Right renal pelvis (tissue), 4 donors: ENCODE measurements at places on chromosomes 11 and 22. TPM values are rescaled to one million over a fixed set of nuclear protein-coding genes. Genes with fewer than 3 reads are reported as not detected.

DNA sequence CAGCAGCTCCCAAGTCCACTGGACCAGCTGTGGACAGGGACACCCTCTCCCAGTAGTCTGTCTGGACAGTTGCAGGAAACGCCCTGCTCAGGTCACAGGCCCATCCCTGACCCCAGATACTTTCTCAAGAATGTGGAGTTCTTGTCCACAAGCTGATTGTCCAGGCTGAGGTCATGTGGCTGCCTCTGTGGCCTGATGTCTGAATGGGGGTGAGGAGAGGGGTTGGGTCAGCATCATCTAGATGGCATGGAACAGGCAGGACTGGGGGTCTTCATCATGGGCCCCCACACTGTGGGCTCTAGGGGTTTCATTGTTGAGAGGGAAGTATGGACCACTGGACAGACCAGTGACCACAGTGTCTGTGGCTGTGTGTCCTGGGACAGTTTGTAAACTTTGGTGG lies 1015.0 kb downstream of the TBC1D22A start:
- DNase-seq = no peak

DNA sequence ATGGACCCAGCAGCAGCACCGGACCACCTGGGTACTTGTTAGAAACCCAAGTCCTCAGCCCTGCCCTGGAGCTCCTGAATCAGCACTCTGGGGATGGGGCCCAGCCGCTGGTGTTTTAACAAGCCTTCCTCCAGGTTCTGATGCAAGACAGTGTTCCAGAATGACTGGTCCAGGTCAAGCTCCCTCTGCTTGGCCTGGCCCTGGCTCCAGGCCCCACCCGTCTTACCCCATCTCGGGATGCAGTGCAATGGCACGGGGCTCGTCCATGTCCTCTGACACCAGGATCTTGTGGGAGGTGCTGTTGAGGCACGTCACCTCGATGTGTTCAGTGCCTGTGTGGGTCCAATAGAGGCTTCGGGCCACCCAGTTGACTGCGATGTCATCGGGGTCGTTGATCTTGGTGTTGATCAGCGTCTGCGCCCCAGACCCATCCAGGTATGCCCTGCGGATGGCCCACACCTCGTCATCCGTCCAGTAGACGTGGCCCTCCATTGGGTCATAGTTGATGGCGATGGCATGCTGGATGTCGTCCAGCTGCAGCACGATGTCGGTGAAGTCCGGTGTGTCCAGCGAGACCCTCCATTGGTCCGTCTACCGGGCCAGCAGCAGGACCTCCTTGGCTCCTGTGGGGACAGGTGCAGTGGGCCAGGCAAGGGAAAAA lies 140.3 kb downstream of the CRYBB2 start:
- no peak for DNase-seq

Gene ASPHD2
- polyA plus RNA-seq = 3.6 TPM

Gene C11orf16
- 0.86 TPM for polyA plus RNA-seq

Gene OR51B4
- 0.24 TPM for polyA plus RNA-seq

GRCh38 chr22:19523240-19524169 lies 705 bp downstream of the CLDN5 start:
- no peak for DNase-seq

DNA sequence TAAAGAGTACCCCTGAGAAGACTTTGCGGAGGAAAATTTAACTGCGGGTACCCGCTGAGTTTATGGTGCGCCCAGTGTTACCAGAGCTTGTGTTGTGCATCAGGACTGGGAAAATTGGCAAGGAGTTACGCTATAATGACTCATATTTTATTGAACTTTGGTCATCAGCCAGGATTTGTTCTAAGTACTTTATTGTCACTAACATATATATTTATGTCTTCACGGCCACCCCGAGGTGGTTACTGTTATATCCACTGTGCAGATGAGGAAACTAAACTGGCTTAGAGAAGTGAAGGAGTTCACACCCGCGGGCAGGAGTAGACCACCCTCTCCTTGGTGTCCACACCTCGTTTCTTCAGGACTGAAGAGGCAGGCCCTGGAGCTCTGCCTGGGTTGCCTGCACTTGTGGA lies 667 bp downstream of the ACCS start:
- peak; percentile 8 for DNase-seq

Gene INPP5J
- 4.6 TPM for polyA plus RNA-seq

- no peak for DNase-seq
These were observed 26.3 kb upstream of the HMGXB4 start for GRCh38 chr22:35230839-35231584.

- no peak for DNase-seq
These were observed 1.2 kb downstream of the SVIP start for GRCh38 chr11:22828373-22828772.

GRCh38 chr11:103547024-103547423 lies 437.8 kb downstream of the DYNC2H1 start:
- no peak for DNase-seq

GRCh38 chr22:49349841-49350381 lies 477.8 kb downstream of the BRD1 start:
- no peak for DNase-seq

DNA sequence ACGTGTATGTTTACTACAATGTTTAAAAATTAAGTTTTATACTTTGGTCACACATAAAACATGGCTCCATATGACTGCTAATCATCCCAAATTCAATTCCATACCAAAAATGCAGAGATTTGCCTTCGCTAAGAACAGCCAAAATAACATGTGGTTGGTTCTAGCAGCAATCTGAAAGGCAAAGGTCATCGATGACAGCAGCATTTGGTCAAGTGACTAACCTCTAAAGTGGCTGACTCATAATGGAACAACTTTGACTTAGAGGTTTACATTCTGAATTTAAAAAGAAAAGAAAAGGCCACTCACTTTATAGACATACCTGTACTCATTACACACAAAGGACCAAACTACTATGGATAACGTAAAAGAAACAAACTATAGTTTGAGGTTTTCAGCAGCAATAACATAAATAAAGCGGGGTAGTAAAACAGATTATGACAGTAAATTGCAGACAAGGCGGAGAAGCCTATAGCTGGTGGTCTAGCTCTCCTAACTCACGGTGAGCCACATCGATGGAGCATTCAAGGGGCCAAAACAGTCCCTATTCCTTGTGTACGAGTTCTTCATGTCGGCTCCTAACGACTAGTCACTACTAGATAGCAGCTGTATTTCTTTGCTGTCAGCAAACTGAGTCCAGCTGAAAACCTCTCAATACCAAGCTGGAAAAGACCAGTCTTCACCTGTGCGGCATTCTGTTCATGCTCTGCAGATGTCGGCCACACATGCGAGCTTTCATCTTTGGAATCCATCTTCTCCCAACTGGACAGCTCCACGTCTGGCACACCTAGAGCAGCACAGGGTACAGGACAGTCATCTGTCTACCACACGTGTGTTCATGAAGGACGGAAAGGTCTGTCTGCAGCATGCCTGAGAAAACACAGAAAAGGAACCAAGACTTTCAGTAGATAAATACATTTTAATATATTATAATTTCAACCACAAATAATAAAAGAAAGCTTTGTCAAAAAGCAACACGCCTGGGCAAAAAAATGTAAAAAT lies 42.1 kb downstream of the PRDM10 start:
- DNase-seq = no peak

Gene SLC35E4
- polyA plus RNA-seq = 2.3 TPM

- no peak for DNase-seq
These were observed 12.2 kb downstream of the PARVG start for GRCh38 chr22:44192816-44193534.

- no peak for DNase-seq
These were observed 874 bp downstream of the APOL1 start for GRCh38 chr22:36253523-36254490.

GRCh38 chr22:25146307-25146706 lies 53.4 kb upstream of the CRYBB3 start:
- DNase-seq = no peak

DNA sequence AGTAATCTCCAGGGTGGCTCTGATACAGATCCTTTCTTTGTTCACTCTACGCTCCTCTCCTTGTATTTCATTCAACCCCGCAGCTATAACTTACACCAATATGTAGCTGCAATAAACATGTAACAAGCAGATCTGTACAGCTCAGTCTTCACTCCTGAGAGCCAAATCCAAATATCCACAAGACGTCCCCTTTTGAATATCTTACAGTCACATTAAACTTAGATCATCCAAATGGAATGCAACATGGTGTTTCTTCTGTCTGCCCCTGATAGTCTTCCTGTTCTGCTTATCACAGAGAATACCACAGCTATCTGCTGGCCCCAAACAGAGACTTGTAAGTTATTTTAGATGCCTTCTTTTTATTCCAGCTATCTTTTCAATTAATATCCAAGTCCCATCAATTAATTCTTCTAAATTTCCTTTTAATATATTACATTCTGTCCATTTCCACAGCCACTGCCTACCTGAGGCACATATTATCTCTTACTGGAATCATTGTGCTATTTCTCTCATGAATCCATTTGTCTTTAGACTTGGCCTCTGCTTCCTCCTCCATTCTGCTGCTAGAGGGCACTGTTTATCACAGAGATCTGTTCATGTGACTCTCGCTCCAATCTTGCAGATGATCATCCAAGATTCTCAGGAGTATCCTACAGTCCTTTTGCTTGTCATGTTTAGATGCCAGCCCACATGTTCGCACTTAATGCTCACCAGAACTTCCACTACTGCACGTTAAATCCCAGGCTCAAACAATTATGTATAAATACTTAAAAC lies 908.6 kb downstream of the NTM start:
- no peak for DNase-seq

Gene EXPH5
- 3.9 TPM for polyA plus RNA-seq

Gene TRIM6
- 73.5 TPM for polyA plus RNA-seq

DNA sequence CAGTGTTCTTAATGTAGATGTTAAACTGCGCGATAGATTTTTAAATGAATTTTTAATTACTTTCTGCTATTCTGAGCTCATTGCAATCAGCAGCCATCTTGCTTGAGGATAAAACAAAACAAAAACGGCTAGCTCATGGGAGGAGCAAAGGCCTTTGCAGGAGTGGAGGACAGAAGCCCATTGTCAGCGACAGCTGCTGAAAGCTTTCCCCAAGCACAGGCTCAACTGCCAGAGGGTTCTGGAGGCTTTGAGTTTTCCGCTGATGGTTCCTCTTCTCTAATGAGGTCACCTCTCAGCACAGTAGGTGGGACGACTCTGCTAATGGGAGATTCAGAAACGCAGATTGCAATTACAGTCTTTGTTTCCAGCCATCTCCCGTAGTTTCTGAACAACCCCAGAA lies 167.1 kb upstream of the TTC12 start:
- DNase-seq = no peak

DNA sequence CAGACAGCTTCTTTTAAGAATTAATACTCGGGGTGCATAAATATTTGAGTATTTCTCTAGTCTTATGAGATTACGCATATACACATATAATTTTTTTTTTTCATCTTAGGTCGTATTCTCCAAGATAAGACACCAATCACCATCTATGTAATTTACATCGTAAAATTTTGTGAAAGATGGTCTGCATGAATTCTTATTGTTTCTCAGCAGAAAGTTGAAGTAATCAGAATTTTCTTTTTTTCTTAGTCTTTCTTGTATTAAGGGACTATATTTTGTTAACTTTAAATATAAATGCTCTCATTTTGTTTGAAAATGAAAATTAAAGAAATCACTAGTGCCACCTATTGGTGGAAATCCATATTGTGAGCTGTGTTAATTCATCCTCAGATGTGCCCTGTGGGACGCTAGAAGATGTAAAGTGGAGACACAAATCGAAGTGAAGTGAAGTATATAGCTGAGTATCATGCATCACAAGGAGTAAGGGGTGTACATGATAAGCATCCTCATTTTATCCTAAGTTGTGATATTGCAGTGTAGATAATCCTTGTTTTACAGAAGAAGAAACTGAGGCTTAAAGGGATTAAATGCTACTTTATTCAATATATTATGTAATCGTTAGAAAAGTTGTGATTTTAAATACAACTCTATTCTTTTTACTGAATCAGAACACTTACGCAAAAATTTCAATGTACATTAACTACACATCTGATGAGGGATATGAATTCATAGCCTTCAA lies 2084.3 kb downstream of the LRRC4C start:
- no peak for DNase-seq

DNA sequence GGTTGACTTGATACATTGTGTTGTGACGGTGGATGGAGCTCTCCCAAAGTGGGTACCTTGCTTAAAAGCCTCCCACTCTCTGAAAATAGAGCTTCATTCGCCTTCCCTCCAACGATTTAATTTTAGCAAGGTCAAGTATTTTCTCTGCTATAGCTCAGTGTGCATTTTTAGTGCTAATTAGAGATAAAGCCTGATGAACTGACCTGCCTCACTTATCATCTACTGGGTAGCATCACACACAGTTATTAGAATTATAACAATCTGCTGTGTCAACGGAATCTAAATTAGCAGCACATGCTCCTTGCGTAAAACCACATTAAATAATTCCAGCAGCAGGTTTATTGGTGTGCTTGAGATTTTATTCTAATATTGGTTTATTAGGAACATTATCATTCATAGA lies 701.7 kb downstream of the NELL1 start:
- DNase-seq = no peak

DNA sequence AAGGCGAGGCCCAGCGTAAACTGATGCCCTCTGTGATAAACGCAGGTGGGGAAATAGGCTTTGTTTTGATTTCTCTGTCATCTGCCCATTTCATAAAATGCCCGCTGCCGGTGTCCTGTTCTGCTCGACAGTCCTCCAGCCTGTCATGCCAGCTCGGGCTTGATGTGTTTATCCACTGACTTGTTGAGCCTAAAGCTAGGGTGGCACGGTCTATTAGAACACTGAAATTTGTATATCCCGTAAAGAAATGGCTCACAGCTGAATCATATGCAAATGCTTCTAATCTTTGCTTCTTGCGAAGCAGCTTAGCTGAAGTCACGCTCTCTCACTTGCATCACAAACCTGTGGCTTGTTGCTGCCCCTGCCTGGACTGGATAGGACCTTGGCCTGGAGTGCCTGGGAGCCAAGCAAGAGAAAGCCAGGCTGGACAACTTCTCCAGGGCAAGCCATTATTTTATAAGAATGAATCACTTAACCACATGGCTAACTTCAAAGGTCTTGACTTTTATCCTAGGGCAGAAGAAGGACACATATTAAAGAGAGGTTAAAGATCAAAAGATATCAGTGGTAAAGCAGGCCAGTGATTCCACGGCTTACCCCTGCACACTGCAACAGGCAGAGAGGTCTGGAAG lies 33.1 kb downstream of the EHF start:
- no peak for DNase-seq

GRCh38 chr11:72776844-72777754 lies 16.7 kb downstream of the STARD10 start:
- no peak for DNase-seq

GRCh38 chr22:28143241-28143865 lies 224.3 kb upstream of the PITPNB start:
- DNase-seq = no peak
